ENCODE measurements at places on chromosomes 1 and 21.

DNA sequence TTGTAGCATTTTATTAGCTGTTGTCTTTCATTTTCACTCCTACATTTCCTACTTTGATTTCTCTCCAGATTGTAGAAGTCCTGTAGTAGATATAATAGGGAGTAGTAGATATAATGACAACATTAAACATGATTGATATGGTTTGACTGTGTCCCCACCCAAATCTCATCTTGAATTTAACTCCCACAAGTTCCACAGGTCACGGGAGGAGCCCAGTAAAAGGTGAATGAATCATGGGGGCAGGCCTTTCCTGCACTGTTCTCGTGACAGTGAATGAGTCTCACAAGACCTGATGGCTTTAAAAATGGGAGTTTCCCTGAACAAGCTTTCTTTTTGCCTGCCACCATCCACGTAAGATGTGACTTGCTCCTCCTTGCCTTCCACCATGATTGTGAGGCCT lies 7.5 kb upstream of the PRDX6 start:
- DNase-seq = no peak

DNA sequence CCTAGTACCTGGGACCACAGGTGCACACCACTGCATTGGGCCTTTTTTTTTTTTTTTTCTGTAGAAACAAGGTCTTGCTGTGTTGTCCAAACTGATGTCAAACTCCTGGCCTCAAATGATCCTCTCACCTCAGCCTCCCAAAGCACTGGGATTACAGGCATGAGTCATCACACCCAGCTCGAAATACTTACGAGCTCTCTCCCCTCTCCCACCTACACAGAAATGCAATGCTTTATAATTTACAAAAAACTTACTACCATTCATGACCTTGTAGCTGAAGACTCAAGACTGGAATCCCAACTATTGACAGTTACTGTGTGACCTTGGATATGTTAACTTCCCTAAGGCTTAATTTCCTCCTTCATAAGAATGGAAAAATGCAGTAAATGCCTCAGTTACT lies 18.7 kb downstream of the FOXJ3 start:
- DNase-seq = no peak

- DNase-seq = no peak
Observed at GRCh38 chr1:212284332-212284743, 872 bp upstream of the PPP2R5A start.

DNA sequence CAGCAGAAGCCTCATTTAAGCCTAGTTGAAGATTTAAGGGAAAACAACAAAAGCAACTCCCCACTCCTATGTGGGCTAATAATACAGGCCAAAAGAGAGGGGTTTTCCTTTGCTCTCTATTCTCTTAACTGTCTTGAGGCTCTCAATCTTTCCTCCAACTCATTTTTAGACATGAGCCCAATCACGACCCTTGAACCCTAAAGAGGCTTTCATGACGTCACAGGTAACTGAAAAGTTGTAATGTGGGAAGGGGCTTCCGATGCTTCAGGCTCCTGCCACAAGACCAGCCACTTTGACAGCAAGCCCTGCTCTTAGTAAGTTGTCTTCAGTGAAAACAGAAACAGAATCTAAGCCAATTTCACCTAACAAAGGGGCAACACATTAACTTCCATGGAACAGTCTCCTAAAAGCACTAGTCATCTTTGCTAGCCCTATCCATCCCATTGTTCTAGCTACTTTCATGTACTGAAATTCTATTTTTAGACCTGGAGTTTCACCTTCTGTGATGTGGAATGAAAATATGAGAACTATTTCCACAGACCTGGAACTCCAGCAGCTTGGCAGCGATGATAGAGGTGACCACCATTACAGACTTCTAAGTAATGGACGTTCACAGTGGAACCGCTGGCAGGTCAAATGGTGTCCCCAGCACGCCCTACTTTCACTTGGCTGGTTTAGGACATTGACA lies 36.3 kb downstream of the GPR161 start:
- DNase-seq = no peak

- DNase-seq = no peak
Observed at GRCh38 chr1:9321480-9321849, 28.8 kb downstream of the SPSB1 start.

GRCh38 chr1:48007047-48007446 lies 9.9 kb upstream of the TRABD2B start:
- no peak for DNase-seq

- no peak for DNase-seq
Observed at GRCh38 chr1:119516680-119517079, 9.7 kb downstream of the HSD3B1 start.

GRCh38 chr21:22115746-22116145 lies 1117.5 kb downstream of the NCAM2 start:
- no peak for DNase-seq

DNA sequence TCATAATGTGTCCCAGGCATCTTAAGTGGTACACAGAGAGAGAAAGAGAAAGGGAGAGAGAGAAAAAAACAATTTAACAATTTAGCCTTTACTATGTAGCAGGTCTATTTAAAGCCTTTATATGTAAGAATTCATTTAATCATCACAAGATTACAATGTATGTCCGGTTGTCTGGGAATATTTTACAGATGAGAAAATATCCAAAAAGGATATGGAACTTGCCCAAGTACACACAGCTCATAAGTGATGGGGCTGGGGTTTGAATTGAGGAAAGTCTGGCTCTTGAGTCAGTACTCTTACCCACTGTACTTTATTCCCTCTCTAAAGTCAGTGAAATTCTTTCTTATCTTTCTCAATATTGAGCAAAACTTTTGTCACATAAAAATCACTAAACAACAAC lies 104.6 kb downstream of the LYPLAL1 start:
- DNase-seq = no peak

- DNase-seq = no peak
Observed at GRCh38 chr1:208065862-208066261, 154.9 kb upstream of the CD34 start.

DNA sequence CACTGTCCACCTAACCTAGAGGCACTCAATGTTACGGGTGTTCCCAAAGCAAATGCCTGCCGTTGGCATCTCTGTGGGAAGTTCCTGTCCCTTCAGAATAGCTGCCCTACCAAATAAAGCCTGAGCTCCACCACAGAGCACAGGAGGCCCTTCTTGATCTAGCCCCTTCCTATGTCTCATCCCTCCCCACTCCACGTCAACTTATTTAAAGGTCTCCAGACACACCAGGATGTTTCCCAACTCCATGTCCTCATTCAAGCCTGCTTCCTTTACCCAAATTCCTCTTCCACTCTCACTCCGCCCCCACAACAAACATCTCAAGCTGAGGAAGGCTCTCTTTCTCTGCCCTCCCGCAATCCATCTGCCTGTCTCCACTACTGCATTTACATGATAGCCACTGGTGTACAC lies 87.7 kb downstream of the TGFBR3 start:
- DNase-seq = no peak

DNA sequence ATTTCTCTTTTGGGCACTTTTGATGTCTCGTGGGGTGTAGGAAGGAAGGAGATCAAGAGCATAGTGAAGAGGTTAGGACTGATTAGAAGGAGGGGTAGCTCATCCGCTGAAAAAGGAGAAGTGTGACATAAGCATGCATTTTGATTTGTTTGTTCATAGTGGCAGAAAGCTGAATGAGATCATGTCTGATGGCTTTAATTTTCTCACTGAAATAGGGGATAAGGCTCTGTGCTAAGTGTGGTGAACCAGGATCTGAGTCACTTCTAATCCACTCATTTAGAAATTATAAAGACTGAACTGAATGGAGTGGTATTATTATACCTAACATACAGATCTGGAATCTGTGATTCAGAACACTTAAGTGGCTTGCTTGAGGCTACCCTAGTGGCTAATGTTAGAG lies 344.5 kb downstream of the PDE4B start:
- DNase-seq = no peak

DNA sequence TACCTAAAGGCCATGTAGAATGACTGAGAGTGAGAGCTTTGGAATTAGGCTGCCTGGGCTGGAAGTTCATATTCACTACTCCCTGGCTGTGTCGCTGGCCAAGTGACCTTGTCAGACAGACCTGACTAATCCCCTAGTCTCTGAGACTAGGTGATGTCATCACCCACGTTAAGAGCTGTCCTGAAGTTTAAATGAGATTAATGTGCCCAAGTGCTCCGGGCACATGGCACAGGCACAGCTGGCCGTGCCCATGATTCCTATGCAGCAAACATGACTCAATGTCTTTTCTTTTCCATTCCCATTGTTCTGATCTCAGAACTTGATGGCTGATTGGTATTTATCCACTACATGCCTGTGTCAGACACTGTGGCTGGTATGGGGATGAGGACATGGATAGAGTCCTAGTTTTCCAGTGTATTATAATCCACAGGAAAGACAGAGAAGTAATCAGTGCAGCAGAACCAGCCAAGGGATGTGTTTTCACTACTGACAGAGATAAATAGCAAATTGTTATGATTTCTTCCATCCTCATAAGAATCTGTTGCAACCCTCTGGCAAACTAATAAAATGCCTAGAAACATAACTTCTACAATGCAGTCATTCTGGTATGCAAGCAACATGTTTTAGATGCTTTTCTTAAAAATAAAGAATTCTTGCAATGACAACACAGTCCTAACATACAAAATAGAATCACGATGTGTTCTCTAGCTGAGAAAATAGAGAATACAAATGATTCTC lies 180.9 kb downstream of the PCP4 start:
- DNase-seq = no peak

DNA sequence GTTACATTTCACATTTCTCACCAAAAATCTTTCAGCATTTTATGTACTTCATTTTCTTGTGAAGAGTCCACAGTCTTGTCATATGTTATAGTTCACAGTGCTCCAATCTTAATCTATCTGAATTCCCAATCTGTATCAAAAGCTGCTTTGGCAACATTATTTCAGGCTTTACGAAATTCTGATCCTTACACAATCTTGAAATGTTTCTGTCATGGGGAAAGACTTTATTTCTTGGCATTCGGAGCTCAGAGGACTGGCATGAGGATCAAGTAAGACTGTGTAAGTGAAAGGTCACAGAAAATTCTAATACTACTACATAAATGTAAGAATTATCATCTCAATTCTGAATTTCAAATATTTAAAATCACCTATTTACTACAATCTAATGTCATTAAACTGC lies 2.0 kb downstream of the USP33 start:
- DNase-seq = no peak

DNA sequence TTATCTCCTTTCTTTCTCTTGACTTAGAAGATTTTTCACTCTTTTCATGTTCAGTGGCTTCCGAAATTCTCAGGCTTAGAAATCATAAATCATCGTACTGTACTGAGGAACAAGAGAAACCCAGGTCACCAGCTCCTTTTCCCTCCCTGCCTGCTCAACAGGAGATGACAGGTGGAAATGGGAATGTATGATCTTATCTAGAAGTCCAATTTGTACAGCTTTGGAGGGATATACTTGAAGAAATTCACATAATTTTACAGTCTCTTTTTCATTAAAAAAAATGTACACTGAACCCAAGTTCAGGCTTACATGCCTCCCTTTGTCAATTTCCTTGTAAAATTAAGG lies 11.7 kb downstream of the EVA1C start:
- no peak for DNase-seq

GRCh38 chr1:67723620-67724019 lies 38.6 kb downstream of the GADD45A start:
- no peak for DNase-seq

GRCh38 chr1:94953746-94954145 lies 26.8 kb upstream of the CNN3 start:
- DNase-seq = no peak

- DNase-seq = no peak
Observed at GRCh38 chr21:25002676-25003075, 604.6 kb downstream of the MRPL39 start.

GRCh38 chr1:94143809-94144176 lies 22.8 kb upstream of the ABCA4 start:
- no peak for DNase-seq

DNA sequence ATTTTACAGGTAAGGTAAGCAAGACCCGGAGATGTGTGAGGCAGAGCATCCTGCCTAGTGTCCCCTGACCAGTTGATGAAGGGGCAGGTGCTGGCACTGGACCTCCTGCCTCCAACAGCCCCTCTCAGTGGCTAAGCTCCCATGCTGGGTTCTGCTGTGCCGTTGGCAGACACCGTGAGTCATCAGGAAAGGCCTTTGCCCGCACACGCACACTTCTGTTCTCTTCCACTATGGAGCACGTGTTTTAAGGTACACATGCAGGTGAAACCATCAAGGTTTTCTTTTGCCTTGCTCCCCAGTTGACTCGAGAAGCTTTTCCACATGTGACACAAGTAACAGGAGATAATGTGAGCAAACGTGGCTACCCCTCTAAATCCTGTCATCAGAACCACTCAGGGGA lies 207.9 kb downstream of the RRAGC start:
- no peak for DNase-seq

- no peak for DNase-seq
Observed at GRCh38 chr1:78333502-78333901, 157.3 kb upstream of the PTGFR start.

DNA sequence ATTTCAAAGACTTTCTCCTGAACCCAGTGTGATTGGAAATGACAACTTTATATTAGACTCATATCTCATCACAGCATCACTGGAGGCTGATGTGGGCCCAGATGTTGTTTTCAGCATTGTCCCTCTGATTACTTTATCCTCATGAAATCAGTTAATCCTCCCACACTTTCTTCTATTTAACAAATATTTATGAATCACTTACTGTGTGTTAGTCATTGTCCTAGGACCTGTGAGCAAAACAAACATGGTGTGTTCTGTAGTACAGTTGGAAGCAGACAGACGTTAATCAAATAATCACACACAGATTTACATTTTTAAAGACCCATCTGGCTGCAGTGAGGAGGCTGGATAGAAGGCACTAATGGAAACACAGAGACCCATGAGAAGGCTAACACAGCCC lies 383.7 kb downstream of the PRDM2 start:
- no peak for DNase-seq

DNA sequence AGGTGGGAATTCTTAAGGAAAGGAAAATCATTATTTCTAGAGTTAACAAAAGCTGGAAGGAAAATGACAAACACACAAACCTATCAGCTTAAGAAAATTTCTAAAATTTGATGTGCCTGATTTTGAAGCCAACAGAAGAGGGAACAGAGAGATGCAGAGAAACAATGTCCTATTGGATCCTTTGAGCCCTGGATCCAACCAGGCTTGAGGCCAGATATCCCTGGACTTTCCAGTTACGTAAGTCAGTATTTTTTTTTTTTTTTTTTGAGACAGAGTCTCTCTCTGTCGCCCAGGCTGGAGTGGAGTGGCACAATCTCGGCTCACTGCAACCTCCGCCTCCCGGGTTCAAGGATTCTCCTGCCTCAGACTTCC lies 648.9 kb downstream of the KIF26B start:
- no peak for DNase-seq

DNA sequence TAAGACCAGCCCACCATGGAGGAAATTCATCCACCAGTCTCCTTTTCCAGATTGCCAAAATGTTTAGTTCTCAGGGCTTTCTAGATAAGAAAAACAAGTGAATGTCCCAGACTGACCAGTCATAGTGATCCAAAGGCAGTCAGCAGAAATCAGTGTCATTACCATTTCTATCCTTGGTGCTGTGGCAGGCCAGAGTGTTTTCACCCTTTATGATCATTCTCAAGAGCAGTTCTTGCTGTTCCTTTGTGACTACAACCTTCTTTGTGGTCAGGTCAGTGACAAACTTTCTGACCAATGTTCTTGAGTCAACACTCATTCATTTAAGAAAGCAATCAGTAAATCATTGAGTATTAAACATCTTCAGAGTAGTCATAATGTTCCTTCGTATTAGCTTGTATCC lies 7.3 kb upstream of the DHCR24 start:
- no peak for DNase-seq
